A549 treated with Hydrocortisone at 1 μM for 4 hours (cell line): ENCODE measurements at places on chromosomes 12 and 14. TPM values are rescaled to one million over a fixed set of nuclear protein-coding genes. Genes with fewer than 3 reads are reported as not detected.

The KRT78 gene
- total RNA-seq: 0.07 to 0.45 TPM (median 0.25 TPM) in 4 of 5 replicates, not detected in the other

The ANO2 gene
- total RNA-seq: 0.05 to 0.13 TPM (median 0.07 TPM) in 3 of 5 replicates, not detected in the others

The KRT72 gene
- 0.07 TPM in 1 of 5 replicates, not detected in the others for total RNA-seq

The IFNG-AS1 gene
- not detected in 5 replicates for total RNA-seq
